Heart right ventricle (tissue), 16 donors: ENCODE measurements at places on chromosomes 4 and X. TPM values are rescaled to one million over a fixed set of nuclear protein-coding genes. Genes with fewer than 3 reads are reported as not detected.

DNA sequence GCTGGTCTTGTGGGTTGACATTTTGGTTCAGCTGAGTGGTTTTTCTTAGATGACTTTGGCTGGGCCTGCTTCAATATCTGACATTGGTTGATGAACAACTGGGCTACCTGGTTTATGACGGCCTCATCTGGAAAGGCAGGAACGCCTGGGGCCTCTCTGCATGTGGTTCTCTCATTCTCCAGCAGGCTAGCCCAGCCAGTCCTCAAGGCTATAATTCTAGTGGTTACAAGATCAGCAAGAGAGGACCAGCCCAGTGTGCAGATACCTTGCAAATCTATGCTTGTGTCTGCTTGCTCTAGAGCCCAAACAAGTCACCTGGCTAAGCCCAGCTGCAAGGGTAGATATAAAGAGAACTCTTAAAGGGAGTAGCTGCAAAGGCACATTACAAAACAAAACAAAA is 214.2 kb upstream of the PUDP start:
- DNase-seq: no peak

- no peak for DNase-seq
Observed at GRCh38 chr4:141909541-141909940, 273.2 kb downstream of the IL15 start.

DNA sequence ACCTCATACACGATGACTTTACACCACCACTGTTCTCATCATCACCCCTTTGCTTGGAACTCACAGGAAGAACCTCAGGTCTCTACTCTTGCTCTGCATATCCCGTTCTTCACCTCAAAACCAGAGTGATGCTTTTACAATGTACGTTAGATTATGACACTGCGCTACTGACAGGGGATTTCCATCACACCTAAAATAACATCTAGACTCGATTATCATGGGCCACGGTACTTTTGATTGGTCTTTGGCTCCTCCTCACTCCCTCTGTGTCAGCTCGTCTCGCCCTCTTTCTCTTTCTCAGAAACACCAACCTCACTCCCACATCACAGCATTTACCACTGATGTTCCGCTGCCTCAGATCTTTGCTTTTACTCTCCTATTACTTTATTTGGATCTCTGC is 172.4 kb downstream of the TLL1 start:
- no peak for DNase-seq

- peak; percentile 13 for DNase-seq
Observed at GRCh38 chr4:96598465-96598864, 758.6 kb downstream of the PDHA2 start.

DNA sequence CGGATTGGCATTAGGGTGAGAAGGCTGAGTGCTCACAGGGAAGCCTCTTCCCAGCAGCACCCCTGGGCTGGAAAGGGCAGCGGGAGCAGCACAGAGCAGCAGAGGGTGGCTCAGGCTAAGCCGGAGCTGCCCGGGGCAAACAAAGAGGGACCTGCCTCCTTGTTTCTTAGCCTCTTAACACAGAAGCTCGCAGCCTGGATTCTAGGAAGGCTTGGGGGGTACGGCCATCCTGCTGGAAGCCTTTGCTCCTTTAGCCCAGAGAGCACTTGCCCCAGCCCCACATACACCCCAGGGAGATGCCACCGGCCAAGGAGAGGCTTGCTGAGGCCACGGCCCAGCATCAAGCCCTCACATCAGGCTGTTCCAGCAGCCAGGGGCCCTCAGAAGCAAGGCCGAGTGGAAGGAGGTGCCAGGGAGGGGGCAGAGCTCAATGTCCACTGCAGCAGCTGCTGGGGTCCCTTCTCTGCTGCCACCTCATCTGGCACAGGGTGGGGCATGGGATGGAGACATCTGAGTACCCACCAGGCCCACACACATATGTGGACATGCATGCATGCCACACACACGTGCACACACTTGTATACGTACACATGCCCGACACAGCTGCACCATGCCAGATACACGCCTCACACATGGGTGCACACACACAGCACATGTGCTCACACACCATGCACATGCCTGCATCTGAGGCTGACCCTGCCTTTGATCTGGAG is 20.3 kb upstream of the SPON2 start:
- DNase-seq: peak; percentile 22

GRCh38 chr4:128394778-128395177 is 107.2 kb upstream of the PGRMC2 start:
- no peak for DNase-seq

GRCh38 chrX:2466876-2467656 is 33.7 kb downstream of the DHRSX start:
- DNase-seq: no peak

The TBX22 gene
- not detected for total RNA-seq

- no peak for DNase-seq
Observed at GRCh38 chrX:141279476-141279875, 37.2 kb upstream of the SPANXC start.

The DTHD1 gene
- 0.13 TPM for total RNA-seq

The SMPX gene
- 742 TPM for total RNA-seq

DNA sequence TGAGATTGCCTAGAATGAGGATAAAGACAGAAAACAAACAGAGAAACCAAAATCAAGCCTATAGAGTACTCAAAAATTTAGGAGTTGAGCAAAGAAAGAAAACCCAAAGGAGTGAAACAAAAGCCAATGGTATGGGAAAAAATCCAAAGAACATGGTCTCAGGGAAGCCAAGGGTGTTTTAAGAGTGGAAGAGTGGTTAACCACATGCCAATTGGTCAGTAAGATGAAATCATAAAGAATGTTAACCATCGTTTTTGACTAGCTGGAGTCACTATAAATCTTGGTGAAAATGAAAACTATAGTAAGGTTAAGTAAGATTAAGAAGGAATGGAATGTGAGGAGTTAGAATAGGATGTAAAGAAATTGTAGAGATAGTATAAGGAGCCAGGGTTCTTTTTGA is 64.7 kb upstream of the RPL34 start:
- DNase-seq: no peak

DNA sequence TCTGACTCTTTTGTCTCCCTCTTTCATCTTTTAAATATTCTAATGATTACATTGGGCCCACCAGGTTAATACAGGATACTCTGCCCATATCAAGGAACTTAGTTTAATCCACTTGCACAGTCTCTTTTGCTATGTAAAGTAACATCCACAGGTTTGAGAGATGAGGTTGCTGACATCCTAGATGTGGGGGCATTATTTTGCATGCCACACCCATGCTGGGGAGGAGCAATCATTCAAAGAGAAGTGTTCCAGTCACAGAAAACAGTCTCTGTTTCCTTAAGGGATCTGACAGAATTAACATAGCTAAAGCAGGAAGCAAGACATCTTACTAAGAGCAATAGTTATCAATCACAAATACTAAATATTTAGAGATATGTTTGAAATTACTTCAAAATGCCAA is 11.5 kb upstream of the TRAM1L1 start:
- no peak for DNase-seq

DNA sequence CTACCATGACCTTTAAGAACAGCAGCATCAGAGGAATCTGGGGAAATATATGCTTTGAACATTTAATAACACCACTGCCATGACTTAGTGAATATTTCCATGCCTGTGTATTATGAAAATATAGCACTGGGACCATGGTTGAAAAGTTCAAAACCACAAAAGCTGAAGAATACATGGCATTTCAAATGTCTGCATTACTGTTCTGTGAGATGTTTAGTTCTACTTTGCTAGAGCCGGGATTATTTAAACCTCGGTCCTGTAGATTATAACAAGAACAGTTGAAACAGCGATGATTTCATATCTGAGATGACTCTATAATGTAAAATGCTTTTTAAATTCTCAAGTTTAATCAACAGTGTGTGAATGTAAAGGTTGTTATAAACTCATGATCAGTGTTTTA is 126.7 kb upstream of the AGA start:
- no peak for DNase-seq

The RENBP gene
- 9.9 TPM for total RNA-seq

DNA sequence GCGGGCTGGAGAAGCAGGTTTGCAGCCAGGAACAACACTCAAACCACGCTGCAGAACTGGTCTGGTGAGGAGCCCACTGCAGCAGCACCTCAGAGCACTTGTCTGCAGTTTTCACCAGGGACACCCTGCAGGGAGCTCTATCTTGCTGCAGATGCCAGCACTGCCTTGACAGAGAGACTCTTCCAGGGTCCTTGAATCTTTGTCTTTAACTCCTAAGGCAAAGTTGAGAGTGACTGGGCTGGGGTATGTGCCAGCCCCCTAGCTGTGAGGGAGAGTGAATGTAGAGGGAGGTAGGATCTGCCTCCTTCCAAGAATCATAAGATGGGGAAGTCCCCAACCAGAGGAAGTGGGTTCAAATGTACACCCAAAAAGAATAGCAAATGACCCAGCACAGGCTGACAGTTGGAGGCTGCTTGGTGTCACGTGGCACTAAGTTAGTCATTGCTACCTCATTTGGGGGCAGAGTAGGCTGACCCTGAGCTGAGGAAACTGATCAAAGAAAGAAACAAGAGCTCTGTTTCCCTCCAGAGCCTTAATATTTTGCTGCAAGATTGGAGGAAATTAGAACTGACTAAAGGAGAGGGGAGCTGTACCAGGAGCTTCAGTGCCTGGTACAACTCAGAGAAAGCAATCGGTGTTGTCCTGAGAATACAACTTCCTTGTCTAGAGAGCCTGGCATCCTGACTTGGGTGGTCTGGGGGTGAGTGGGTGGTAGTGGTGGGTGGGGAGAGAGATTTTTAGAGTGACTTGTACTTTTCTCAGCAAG is 28.2 kb upstream of the HUWE1 start:
- DNase-seq: no peak

DNA sequence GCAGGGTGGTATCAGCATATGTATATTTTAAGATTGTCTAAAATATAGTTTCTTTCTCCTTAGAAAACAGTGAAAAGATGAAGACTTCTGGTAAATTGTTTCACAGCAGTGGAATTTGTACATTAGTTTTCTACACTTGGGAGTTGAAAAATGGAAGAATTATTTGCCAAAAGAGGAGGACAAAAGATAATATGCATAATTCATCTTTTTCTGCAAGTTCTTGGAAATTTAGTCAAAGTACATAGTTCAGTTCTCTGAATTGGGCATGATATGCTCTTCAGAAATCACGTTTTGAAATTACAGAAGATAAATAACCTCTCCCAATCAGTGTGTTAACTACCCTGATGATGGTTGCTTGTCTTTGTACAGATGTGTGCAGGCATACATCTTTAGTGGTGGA is 47.0 kb downstream of the RBPJ start:
- no peak for DNase-seq

GRCh38 chrX:24480400-24480865 is 15.3 kb downstream of the PDK3 start:
- no peak for DNase-seq

DNA sequence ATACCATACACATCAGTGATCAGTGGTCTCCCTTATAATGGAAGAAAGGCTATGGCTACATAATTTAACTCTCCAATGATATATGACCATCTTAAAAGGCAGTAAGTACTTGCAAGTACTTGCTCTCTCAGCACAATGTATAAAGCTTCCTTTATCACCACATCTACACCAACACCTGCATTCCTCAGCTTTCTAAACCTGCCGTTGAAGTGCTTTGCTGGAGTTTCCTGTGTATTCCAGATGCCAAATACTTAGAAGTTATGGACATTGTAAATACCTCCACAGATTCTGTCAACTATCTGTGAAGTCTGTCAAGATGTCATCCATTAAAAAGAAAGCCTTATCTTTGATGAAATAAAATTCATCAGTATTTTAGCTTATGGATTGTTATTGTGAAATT is 335.0 kb upstream of the GALNTL6 start:
- no peak for DNase-seq

DNA sequence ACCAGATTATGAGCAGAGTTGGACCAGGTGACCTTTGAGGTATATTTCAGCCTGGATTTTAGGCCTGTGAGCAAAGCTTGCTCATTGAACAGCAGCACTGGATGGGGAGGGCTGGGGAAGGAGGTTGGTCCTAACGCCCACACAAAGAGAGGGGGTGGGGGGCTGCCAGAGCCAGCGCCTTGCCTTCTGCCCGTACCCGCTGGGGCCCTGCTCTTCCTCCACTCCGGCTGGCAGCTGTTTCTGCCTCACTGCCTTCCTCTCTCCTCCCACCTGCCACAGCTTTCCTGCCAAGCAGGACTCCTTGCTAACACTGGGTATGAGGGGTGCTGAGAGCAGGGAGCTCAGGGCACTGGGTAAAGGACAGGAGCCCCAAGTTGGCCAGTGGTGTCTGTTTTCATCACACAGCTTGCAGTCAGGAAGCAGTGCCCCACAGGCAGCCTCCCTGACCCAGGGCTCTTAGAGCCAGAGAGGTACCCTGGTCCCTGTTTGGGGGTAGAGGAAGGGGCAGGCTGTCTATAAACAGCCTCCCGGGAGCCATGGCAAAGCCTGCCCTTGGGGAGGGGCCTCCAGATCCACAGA is 6.1 kb downstream of the NALF2 start:
- no peak for DNase-seq

- DNase-seq: no peak
Observed at GRCh38 chr4:12583275-12583674, 900.9 kb downstream of the RAB28 start.

- no peak for DNase-seq
Observed at GRCh38 chr4:176840166-176840565, 47.4 kb upstream of the VEGFC start.

DNA sequence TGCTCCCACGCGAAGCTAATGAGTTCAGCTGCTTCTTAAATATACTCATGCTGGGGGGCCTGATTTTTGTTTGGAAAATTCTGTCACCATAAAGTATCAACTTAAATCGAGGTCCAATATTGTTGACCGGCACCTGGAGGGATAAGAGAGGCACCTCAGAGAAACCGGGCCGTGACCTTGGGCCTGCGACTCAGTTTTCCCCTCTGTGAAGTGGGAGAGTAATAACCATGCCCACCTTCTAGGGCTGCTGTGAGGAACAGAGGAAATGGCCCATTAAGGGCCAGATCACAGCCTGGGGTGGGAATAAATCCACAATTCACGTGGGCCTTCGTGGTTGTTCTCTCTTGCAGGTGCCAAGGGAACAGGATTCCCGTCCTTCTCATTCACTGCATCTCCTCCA is 39.4 kb downstream of the ZBTB49 start:
- no peak for DNase-seq

The SUV39H1 gene
- 5.6 TPM for total RNA-seq

The NOX1 gene
- total RNA-seq: not detected

The ITGB1BP2 gene
- total RNA-seq: 90.7 TPM

The SLC9A7 gene
- total RNA-seq: 7.5 TPM

- DNase-seq: no peak
Observed at GRCh38 chrX:17078031-17078720, 131.7 kb downstream of the REPS2 start.

DNA sequence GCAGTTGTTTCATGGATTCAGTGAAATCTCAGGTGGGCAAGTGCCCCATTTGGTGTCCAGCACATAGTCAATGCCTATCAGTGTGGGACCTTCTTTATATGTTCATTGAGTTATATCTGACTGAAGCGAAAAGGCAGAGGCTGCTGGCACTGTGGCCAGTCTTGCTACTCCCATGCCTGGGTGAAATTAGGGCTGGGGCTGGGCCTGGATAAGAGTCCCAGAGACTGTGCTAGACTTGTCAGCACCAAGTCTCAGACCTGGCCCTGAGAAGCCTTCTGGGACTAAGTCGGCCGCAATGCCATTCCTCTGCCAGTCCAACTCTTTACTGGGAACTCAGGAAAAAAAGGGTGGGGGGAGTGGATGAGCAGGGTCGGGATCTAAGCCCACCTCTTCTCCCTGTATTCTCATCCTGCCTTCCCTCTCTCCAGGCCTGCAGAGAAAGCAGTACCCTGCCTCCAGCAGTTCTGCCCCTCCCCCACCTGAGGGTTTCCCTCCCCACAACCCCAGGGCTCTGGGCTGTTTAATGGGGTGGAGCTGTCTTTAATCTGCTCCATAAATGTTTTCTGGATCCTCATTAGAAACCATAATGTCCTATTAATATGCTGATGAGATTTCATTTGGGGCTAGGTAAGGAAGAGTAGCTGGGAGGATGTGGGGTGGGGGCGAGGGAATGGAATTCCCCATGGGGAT is 153.5 kb upstream of the PJA1 start:
- DNase-seq: no peak

The OPRPN gene
- not detected for total RNA-seq
